HTR-8/SVneo (cell line): ENCODE measurements at places on chromosomes 12 and 14.

DNA sequence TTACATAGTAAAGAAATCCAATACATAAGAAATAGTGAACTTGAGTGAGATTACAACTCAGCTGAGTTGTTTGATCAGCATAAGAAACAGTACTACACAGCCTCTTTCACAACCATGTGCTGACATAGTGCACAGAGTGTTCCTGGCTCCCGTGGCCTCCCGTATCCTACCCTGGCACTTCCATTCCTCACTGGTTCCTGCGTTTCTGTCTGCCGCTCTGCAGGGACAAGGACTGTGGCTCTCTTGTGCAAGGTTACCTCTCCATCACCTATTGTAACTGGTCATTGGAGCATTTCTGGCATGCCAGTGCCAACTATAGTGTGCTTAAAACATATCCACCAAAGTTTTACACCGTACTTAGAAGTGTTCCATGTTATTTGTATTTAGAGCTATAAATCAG is 46.3 kb upstream of the PCED1B start:
- DNase-seq, result no peak

- DNase-seq, result no peak
Observed at GRCh38 chr12:2415568-2415944, 362.8 kb downstream of the CACNA1C start.

GRCh38 chr14:92470811-92471210 is 42.8 kb upstream of the RIN3 start:
- no peak for DNase-seq

GRCh38 chr12:52356031-52356761 is 11.1 kb downstream of the KRT85 start:
- DNase-seq, result no peak

DNA sequence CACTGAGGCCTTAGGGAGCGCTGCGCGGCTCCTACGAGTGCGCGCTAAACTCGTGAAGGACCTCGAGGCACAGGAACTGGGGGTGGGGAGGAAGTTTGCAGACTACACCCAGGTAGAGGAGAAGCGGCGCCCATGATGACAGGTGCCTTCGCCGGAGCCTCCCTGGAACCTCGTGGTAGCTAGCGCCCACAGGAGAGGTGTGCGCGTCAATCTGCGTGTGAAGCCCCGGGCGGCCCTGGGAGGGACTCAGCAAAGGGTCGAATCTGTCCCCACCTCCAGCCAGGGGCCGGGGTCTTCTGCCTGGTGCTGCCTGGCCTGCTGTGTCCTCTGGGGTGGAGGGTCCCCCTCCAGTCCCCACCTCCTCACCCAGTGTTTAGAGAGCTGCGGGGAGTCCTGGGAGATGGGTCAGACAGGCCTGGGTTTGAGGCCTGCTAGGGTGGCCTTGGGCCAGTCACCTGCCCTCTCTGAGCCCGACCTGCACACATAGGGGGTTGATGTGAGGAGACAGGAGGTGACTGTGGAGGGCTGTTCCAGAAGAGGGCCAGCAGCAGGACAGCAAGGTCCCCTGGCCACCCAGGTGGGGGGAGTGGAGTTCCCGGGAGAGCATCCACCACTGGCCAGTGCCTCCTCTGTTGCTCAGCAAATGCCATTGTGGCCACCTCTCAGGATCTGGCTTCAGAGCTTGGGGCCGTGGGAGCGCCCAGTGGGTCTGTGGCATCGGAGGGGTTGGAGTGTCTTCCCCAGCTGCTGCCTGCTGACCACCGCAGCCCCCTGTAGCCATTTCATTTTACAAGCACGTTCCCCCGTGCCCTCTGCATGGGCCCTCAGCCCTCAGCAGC is 20.2 kb upstream of the KIF26A start:
- DNase-seq, result no peak

GRCh38 chr14:68655911-68656316 is 137.0 kb downstream of the ZFP36L1 start:
- peak; percentile 75 for DNase-seq

DNA sequence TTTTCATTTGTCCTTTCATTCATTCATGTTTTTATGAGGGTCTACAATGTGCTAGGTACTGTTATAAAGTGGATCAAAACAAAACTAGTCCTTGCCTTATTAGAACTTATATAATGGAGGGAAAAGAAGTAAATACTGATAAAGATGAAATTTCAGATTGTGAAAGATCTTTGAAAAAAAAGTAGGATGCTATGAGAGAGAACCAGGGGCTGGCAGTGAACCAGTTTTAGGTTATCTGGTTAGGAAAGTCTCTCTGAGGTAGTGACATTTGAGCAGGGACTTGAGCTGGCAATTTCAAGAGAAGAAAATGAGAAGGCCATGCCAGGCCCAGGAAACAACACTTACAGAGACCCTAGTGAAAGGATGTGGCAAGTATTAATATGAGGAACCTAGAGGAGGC is 57.3 kb upstream of the E2F7 start:
- DNase-seq, result no peak

- no peak for DNase-seq
Observed at GRCh38 chr12:42701084-42701483, 111.5 kb upstream of the PRICKLE1 start.

GRCh38 chr12:23929906-23930305 is 19.6 kb downstream of the SOX5 start:
- DNase-seq, result no peak

GRCh38 chr12:127559349-127560040 is 707.5 kb upstream of the TMEM132C start:
- peak; percentile 89 for DNase-seq

- no peak for DNase-seq
Observed at GRCh38 chr12:43988838-43989560, 153.1 kb downstream of the TMEM117 start.

- no peak for DNase-seq
Observed at GRCh38 chr12:114733919-114734318, 49.9 kb upstream of the TBX3 start.

DNA sequence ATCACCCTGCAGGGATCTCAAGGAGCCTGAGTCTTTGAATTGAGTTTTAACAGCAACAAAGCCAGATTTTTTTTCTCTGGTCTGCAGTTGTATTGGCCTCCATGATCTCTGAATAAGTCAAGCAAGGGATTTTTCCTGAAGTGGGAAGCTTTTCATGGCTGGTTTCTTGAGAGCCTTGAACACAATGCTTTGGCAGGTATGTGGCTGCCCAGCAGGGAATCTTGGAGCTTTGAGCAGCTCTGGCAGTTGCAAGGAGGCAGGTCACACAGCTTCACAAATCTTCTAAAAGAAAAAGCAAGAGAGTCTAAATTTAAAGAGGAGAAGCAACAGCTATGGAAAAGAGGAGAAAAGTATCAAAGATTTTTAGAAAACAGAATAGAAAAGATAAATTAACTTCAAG is 60.1 kb downstream of the RPS29 start:
- DNase-seq, result no peak

DNA sequence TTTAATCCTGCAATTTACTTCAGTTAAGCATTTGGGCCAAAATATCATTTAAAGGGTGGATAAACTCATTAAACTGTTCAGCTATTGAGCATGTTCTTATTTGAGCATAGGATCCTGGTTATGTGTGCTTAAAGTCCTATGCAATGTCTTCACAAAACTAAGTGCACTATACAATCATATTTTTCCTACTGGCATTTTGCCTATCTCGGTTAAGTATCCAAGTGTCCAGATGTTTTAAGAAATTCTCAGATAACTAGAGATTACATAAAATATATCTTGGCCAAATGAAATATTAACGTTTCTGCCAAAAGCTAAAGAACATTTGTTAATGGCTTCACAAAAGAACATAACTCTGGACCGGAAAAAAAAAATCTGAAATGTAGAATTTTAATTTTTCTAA is 250.8 kb upstream of the LRFN5 start:
- DNase-seq, result no peak

DNA sequence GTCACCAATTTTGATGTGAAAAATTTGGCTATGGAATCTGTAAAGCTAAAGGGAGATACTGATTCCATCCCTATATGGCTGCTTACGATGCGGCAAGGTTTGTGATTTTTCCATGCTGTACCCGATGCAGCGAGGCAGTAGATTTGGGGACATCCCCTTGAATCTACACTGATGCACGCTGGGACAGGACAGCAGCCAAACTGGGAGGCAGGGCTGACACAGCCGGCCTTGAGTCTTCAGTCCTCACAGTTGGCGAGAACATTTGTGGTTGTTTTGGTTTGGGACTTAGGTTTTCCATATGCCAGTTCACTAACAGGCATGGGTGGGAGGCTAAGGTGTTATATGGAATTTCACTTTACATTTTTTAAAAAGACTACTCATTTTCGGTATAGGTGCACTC is 3.8 kb downstream of the GALNT16 start:
- DNase-seq, result no peak
